MCF 10A (cell line): ENCODE measurements at places on chromosomes 5 and 9. TPM values are rescaled to one million over a fixed set of nuclear protein-coding genes. Genes with fewer than 3 reads are reported as not detected.

The LRRC70 gene
- total RNA-seq, result 0.54 and 0.61 TPM in 2 replicates

The PCDHB4 gene
- 0.44 and 1.3 TPM in 2 replicates for total RNA-seq

The SLC25A46 gene
- 42.5 and 42.7 TPM in 2 replicates for total RNA-seq

The NFIB gene
- 52.2 and 70.8 TPM in 2 replicates for total RNA-seq

The SLIT3 gene
- 0.34 and 0.89 TPM in 2 replicates for total RNA-seq

The SLC34A3 gene
- total RNA-seq, result not detected in 2 replicates

The CD180 gene
- total RNA-seq, result 0.07 TPM in 1 of 2 replicates, not detected in the other

The BAAT gene
- 0.14 and 0.15 TPM in 2 replicates for total RNA-seq

The NPR2 gene
- total RNA-seq, result 5.7 and 10.0 TPM in 2 replicates

The EQTN gene
- not detected in 2 replicates for total RNA-seq

The POU5F2 gene
- 0.72 and 0.76 TPM in 2 replicates for total RNA-seq

The SYK gene
- 5.9 and 6.7 TPM in 2 replicates for total RNA-seq

The DMRTA1 gene
- 0.54 and 0.77 TPM in 2 replicates for total RNA-seq

The C1QTNF3 gene
- total RNA-seq, result 0.49 and 0.64 TPM in 2 replicates

- DNase-seq, result no peak
These were observed 10.2 kb downstream of the MVB12B start for GRCh38 chr9:126336736-126337325.

- DNase-seq, result no peak
These were observed 7.1 kb downstream of the PRKAA1 start for GRCh38 chr5:40790947-40791593.

GRCh38 chr5:171115519-171115918 lies 193.5 kb upstream of the TLX3 start:
- no peak for DNase-seq

DNA sequence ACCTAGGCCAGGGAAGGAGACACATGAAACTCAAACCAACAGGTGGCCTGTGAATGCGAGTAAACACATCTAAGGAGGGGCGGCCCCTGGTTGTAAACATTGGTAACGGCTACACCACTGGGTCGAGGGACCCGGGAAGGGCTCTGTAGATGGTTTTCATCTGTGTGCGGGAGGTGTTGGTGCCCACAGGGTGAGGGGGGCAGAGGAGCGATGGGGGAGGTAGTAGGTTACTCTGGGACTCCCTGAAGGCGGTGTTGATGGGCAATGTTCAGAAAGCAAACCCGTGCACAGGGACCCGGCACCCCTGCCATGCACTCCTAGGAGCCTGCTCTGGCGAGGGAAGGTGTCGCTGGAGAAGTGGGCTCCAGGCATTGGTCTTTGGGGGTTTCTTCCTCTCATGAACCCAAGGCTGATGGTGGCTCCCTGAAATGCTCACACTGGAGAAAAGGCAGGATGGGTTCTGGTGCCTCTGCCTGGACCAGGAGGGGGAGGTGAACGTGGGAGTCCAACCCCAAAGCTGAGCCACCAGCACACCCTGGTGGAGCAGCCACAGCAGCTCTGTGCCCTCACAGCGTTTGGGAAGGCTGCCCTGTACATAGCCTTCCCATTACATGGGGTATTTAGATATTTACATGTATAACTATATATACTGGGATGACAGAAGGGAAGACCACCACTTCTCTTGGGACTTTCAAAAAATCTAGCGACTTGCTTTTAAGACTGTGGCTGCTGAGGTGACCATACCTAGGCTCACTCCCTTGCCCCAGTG lies 103.2 kb downstream of the ENTREP1 start:
- DNase-seq, result no peak

- no peak for DNase-seq
These were observed 76.1 kb downstream of the OR2K2 start for GRCh38 chr9:111253742-111254437.

GRCh38 chr9:136180586-136180985 lies 24.3 kb downstream of the LHX3 start:
- no peak for DNase-seq

DNA sequence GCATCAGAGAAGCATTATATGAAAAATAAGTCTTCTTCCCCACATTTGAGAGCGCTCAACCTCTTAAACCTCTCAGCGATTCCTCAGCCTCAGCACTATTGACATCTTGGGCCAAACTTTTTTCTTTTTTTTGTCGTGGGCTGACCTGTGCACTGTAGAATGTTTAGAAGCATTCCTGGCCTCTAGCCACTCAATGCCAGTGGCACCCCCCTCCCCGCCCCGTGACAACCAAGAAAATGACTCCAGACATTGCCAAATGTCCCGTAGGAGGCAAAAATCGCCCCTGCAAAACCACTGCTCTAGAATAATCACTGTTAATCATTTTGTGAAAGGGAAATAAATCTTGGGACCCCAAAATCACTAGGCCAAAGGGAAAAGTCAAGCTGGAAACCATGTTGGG lies 129.1 kb upstream of the BOD1 start:
- DNase-seq, result no peak

GRCh38 chr5:123035918-123036390 lies 571 bp downstream of the PPIC start:
- DNase-seq, result peak; percentile 67

GRCh38 chr5:126383776-126384175 lies 39.4 kb upstream of the GRAMD2B start:
- no peak for DNase-seq

DNA sequence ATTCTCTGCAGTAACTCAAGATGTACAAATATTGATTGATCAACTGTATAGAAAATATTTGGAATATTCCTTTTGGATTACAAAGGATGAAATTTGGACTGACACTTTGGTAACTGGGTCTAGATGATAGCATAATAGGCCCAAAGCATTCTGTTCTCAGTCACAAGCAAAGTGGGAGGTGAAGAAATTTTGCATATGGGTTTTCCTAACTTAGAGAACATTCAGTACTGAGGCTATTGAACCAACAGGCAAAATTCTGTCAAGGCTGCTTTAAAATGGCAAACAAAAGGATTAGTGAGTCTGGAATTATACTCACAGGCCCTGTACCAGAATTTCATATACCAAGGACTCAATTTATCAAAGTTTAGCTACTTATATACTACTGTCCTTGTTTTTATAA lies 1020.6 kb downstream of the TLE4 start:
- DNase-seq, result no peak

DNA sequence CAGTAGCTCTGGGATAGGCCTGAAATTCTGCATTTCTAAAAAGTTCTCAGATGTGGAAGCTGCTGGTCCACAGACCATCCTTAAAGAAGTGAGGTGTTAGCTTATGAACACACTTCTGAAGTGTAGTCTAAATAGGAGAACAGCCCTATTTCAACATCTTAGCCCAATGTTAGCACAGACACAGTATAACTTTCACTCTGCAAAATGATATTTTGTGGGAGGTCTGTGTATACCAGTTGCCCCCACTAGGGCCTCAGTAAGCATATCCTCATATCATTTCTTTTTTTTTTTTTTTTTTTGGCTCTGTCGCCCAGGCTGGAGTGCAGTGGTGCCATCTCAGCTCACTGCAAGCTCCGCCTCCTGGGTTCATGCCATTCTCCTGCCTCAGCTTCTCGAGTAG lies 7.5 kb upstream of the HABP4 start:
- DNase-seq, result no peak

DNA sequence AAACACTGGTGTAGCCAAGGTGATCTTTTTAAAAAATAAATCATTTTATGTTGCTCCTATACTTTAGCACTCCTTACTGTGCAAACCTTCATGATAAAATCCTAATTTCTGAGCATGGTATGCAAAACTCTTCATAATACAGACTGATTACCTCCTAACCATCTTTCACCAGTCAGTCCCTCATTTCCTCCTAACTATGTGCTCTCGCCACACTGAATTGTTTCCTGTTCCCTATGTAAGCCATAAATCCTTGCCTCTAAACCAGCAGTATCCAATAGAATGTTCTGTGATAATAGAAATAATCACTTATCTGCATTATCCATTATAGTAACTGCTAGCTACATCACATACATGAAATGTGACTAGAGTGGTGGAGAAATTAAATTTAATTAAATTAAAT lies 10.7 kb downstream of the AP3B1 start:
- no peak for DNase-seq

- DNase-seq, result no peak
These were observed 348.9 kb downstream of the ARHGEF28 start for GRCh38 chr5:73974871-73975360.

- no peak for DNase-seq
These were observed 11.6 kb upstream of the CEL start for GRCh38 chr9:133050142-133050541.

DNA sequence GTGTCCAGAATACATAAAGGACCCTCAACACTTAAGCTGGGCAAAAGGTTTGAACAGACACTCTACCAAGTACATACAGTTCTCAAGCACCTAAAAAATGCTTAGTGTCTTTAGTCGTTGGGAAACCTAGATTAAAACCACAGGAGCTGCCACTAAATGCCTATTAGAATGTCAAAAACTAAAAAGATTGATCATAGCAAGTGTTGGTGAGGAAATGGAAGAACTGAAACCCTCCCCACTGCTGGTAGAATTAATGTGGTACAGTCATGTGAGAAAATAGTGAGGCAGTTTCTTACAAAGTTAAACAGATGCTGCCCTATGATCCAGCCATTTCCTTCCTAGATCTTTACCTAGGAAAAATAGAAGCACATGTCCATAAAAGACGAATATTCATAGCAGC lies 40.6 kb downstream of the SFXN1 start:
- DNase-seq, result no peak

DNA sequence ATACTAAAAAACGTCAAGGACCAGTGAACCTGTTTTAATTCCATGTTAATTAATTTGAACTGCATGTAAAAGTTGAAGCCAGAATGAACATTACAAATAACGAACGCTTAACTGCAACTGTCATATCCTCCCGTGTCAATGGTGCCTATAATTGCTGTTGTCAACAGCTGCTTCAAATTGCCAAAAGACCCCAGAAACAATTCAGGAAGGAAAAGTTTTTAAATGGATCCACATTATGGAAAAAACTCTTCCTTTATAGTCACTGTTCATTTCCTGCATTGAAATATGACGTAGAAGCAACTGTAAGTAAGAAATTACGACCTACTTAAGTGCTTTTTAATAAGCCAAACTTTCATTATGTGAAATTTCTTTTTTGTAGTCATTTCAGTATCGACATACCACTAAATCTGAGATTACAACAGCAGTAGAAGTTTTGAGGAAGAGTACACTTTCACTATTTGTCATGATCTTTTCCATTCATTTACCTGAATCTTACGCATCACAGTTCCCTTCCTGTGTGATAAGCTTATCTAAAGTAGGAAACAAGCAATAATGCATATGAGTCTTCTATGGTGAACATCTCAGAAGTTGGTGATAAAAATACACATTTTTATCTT lies 37.8 kb downstream of the MEF2C start:
- no peak for DNase-seq

GRCh38 chr5:177303925-177304391 lies 359 bp downstream of the PRELID1 start:
- DNase-seq, result peak; percentile 38

DNA sequence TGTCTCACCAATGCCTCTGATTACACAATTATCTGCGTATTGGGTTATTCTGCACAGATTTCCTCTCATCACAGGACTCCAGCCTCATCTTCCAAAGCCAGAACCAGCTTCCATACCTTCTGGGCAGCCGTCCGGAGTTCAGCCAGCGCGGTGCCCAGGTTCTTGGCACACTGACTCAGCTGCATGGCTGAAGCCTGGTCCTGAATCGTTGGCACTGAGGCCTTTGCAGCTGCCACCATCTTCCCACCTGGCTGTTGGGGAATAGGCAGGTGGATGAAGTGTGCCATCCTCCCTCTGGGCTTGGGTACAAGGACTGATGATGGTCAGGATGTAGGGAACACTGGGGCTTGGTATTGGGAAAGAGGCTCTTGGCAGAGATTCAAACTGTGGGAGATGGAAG lies 17.9 kb downstream of the TLN1 start:
- DNase-seq, result peak; percentile 17

DNA sequence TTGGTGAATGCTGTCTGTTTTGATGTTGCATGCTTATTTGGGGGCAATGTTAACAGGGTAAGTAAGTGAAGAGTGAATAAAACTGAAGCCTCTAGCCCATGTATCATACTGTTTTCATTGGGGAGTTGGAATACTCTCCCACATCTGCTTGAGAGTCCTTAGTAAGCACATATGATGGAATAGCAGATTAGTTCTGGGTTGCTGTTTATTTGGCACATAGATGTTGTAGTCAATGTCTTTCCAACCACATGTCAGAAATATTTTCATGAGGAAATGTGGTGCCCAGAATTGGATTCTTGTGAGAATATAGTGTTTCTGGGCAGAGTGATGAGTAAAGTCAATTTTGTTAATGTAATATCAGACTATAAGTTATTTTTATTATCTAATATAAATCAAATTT lies 611.7 kb upstream of the FTMT start:
- no peak for DNase-seq

GRCh38 chr5:13540168-13540750 lies 404.2 kb downstream of the DNAH5 start:
- DNase-seq, result no peak

DNA sequence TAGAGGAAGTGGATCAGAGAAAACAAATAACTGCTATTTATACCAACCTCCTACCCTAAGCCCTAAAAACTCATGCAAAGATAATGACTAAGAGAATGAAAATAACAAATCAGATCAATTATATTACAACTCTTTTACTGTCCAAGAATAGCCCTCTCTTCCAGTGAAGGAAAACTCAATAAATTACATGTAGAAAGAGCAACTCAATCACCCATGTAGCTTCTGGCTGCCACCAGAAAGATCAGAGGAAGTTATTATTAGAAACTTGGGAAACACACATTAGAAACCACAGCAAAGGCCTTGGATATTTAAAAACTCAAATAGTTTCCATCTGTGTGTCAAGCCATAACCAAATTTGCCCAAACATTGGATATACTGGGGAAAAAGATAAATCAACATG lies 134.0 kb upstream of the TARS1 start:
- DNase-seq, result no peak

- DNase-seq, result no peak
These were observed 54.2 kb downstream of the WHRN start for GRCh38 chr9:114450833-114451706.

DNA sequence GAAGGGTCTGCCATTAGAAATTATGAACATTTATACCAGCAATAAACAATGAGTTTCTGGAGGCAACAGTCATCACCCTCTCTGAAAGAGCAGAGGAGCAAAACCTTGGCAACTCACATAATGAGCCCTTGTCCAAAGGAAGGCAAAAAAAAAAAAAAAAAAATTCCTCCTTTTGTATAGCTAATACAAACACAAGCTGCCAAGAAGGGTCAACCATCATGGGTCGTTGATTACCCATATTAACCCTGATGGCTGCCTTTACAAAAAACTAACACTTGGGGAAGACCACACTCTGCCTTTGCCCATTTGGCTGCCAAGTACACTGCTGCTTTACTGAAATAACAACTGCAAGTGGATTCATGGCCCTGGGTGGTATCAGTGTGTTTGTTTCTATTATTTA lies 272.7 kb downstream of the ADAMTSL1 start:
- no peak for DNase-seq

DNA sequence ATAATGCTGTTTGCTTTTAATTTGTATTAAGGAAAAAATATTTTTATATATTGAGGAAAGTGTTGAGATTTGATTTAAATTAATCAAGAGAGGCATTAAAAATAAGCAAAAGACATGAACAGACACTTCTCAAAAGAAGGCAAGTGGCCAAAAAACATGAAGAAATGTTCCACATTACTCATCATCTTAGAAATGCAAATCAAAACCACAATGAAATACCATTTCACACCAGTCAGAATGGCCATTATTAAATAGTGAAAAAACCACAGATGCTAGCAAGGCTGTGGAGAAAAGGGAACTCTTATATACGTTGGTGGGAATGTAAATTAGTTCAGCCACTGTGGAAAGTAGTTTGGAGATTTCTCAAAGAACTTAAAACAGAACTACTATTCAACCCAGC lies 45.9 kb downstream of the RANBP17 start:
- DNase-seq, result peak; percentile 87

GRCh38 chr5:126455728-126456127 lies 32.5 kb downstream of the GRAMD2B start:
- no peak for DNase-seq
